ENCODE measurements at places on chromosomes 13 and 19.

- no peak for DNase-seq
Measured at GRCh38 chr13:45370922-45371406, 30.0 kb upstream of the TPT1 start.

DNA sequence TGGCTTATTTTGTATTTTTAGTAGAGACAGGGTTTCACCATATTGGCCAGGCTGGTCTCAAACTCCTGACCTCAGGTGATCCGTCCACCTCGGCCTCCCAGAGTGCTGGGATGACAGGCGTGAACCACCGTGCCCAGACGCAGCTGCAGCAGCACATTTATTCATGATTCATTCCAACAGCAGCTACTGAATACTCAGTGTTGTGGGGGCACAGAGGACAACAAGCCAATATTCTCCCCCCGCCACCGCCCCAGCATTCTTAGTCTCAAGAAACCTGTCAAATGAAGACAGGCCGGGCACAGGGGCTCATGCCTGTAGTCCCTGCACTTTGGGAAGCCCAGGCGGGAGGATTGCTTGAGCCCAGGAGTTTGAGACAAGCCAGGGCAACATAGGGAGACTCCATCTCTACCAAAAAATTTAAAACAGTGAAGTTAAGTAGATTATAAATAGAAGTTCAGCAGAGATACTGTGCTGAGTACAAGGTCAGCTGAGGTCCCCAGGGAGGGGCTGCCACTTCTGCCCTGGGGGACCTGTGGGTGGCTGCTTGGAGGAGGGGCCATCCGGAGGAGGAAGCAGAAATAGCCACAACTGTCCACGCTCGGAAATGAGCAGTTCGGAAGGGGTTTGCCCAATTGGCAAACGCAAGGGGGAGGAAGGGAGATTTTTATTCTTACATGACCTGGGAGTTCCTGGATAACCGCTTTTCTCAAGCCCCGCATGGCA is 4.3 kb downstream of the DOT1L start:
- DNase-seq = no peak

GRCh38 chr13:88051746-88052482 is 380.7 kb downstream of the SLITRK5 start:
- DNase-seq = no peak

- no peak for DNase-seq
Measured at GRCh38 chr13:26813321-26813979, 52.9 kb upstream of the GPR12 start.

DNA sequence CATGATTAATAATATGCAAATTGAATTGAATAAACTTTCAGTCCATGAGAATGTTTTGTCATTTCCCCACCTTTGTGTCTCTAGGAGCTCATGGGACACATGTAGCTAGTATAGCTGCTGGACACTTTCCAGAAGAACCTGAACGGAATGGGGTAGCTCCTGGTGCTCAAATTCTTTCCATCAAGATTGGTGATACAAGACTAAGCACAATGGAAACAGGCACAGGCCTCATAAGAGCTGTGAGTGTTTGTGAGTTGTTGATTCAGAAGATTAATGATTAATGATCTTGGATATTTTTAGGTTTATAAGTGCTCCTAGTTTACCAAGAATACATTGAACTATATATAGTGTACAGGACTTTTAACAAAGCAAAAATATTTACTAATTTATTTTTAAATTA is 30.1 kb downstream of the TPP2 start:
- DNase-seq = no peak

DNA sequence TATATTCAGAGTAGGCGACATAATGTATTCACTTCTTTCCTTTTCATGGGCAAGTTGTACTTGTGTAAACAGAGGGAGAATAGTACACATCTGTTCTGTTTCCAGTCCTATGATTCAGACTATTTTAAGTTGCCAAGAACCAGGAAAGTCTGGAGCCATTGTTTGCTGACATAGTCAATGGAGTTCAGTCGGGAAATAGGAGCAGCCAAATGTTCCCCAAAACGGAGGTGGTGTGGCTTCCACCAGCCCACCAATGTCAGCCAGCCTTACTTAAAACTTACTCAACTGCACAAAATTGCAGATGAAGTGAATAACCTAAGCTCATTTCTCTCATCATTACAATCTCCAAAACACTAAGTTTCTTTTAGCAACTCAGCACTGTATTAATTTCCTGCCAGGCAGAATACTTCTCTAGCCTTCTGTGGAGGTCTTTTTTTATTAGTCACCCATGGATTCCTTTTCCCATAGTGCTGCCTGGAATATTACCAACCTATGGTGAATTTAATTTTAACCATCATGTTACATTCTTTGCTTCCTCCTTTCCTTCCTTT is 22.3 kb upstream of the CSNK1A1L start:
- DNase-seq = no peak

DNA sequence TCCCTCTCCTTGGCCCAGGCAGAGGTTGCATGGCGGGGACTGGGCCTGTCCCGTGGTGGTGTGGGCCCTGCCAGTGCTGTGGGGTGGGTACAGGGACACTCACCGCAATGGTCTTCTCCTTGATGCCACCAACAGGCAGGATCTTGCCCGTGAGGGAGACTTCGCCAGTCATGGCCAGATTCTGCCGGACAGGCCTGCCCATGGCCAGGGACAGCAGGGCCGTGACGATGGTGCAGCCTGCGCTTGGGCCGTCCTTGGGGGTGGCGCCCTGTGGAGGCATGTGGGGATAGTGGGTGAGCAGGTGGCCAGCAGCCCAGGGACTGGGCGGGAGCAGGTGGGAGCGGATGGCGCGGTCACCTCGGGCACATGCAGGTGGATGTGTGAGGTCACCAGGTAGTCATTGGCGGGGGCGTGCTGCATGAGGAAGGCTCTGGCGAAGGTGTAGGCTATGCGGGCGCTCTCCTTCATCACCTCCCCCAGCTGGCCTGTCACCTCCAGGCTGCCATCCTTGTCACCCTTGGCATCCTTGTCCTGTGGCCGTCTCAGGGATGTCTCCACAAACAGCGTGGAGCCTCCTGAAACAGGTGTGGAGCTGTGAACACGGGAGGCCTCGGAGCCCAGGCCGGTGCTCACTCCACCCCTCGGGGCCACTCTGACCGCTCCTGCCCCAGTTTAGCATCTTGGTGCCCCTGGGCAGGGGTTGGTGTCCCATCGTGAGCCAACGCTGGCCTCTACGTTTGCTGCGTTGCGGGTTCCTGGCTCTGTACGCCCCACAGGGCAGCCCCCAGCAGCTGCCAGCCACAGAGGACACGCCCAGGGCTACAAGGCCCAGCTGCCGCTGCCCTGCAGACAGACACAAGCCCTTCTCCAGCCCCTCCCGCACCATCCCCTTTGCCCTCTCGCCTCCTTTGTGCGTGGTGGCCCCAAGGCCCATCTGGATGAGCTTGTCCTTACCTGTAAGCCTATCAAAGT is 3.4 kb downstream of the RPL36 start:
- DNase-seq = no peak

- DNase-seq = no peak
Measured at GRCh38 chr13:48643159-48643558, 10.6 kb upstream of the CYSLTR2 start.

DNA sequence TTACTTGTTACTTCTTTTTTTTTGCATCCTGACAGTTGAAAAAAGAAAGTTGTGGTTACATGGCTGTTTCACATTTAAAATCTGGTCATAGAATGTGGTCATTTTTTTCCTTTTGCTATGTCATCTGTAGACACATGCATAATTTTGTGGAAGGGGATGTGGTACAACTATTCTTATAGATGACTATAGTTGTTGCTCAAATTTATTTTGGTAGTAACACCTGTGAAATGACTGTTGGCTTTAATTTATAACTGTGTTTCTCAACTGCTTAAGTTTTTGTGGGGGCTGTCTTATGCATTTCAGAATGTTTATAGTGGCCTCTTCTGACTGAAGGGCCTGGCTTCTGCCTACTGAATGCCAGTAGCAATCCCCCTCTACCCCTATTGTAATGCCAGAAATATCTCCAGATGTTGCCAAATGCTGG is 130.5 kb downstream of the PAN3 start:
- DNase-seq = no peak

GRCh38 chr13:94595001-94595949 is 677 bp downstream of the TGDS start:
- DNase-seq = no peak
